ENCODE measurements at places on chromosomes 13 and 19.

GRCh38 chr19:42332059-42332458 lies 6.6 kb downstream of the MEGF8 start:
- DNase-seq = no peak

DNA sequence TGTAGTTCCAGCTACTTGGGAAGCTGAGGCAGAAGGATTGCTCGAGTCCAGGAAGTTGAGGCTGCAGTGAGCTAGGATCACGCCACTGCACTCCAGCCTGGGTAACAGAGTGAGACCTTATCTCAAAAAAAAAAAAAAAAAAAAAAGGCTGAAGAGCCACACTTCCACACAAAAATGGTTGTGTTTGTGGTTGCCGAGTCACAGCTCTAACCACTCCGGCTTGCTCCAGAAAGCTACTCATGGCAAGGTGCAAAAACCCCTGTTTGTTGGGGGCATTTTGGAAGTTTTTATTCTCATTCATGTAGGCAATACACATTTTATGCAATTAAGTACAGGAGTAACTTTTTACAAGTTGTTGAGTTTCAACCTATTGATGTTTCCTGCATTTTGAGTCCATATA lies 93.5 kb downstream of the INSR start:
- no peak for DNase-seq

DNA sequence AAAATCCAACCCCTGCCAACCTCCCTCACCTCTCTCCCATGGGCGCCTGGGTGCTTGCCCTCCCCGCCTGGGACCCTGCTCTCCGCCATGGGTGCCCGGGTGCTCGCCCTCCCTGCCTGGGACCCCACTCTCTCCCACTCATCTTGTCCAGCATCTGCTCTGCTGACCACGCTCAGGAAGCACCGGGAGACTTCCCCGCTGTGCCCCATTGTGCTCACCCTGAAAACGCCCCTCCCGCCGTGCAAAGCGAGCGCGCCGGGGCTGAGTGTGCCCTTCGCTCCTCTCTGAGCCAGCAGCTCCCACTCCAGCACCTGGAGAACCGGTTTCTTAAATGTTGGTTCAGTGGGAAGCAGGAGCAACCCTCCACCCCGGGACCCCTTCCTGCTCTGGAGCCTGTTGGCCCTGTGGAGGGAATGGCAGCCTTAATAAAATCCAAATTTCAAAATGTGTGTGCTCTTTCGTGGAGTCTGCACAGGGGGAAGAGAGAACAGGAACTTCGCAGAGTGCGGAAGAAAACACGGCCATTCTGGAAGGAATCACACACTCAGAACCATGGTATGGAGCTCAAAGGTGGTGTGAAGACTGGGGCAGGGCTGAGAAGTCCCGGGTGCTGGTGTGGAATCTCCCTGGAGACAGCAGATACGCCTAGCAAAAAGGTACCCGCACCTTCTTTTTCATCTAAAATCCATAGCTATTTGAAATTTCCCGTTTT lies 23.1 kb upstream of the CDC16 start:
- no peak for DNase-seq

DNA sequence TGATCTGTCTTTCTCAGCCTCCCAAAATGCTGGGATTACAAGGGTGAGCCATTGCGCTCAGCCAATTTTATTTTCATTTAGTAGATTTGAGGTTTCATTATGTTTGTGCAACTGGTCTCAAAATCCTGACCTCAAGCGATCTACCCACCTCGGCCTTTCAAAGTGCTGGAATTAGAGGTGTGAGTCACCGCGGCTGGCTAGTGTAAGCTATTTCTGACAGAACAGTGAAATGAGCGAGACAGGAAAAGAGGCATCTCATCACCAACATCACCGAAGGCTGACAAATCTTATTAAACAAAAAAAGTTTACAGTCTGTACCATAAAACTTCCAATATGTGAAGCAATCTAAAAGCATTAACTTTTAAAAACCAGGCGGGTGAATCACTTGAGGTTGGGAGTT lies 12.2 kb upstream of the ZNF888 start:
- DNase-seq = no peak

- DNase-seq = no peak
Measured at GRCh38 chr13:85366759-85367417, 432.3 kb downstream of the SLITRK6 start.
